NCI-H460 (cell line): ENCODE measurements at places on chromosomes 5 and 9.

- no peak for DNase-seq
Observed at GRCh38 chr9:5511935-5512580, 1.7 kb downstream of the PDCD1LG2 start.

- no peak for DNase-seq
Observed at GRCh38 chr5:143016777-143017516, 246.8 kb downstream of the ARHGAP26 start.

GRCh38 chr5:176812269-176813259 is 2.2 kb downstream of the UNC5A start:
- peak; percentile 24 for DNase-seq

DNA sequence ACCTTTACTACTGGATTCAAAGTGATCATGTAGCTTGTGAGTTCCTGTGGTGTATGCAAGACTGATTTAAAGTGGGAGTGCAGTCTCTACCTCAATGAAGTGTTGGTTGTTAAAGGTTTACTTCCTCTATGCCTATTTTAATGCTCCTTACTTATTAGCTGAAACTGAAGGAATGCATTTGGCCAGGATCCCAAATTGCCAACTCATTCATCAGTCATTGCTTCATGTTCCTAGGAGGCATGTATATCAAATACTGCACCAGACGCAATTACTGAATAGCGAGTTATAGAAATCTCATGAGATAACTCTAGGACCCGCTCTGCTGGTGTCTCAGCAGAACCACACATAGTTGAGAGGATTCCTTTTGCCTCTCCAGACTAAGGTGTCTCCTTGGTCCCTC is 143.0 kb upstream of the RPS23 start:
- DNase-seq: no peak

- no peak for DNase-seq
Observed at GRCh38 chr5:33275391-33275790, 165.4 kb upstream of the TARS1 start.
